Fibroblast of skin of back (primary cell): ENCODE measurements at places on chromosomes 11 and 22.

- DNase-seq = no peak
Measured at GRCh38 chr22:29147331-29147899, 58.3 kb upstream of the EMID1 start.

DNA sequence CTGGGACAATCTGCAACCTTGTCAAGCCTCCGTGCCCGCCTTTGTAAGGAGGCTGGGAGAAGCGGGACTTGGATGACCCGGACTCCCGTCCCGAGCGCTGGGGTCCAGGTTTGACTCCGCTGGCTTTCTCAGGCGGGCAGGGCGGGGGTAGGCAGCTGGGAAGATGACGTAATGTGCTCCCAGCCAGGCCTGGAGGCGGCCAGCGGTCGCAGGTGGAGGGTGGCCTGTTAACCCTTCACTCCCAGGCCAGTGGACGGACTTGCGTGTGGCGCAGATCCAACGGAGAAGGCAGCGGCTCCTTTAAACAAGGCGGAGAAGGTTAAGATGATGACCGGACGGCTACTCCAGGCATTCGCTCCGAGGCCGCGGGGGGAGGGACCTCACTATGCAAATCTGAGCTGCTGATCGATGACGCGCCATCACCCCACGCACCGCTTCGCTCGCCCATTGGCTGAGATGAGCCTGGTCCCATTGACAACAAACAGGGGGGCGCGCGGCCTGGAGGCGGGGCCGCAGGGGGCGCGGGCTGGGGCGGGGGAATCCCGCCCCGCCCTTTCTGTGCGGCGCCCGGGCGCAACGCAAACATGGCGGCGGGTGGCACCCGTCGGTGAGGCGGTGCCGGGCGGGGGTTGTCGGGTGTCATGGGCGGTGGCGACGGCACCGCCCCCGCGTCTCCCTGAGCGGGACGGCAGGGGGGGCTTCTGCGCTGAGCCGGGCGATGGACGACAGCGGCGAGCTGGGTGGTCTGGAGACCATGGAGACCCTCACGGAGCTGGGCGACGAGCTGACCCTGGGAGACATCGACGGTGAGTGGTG, at the start of gene SREBF2:
SREBF2 (plus strand) TSS at position 553 of the 816 bp plus-strand sequence; CDS start at position 719, 166 bp downstream.
- DNase-seq = peak; percentile 100

DNA sequence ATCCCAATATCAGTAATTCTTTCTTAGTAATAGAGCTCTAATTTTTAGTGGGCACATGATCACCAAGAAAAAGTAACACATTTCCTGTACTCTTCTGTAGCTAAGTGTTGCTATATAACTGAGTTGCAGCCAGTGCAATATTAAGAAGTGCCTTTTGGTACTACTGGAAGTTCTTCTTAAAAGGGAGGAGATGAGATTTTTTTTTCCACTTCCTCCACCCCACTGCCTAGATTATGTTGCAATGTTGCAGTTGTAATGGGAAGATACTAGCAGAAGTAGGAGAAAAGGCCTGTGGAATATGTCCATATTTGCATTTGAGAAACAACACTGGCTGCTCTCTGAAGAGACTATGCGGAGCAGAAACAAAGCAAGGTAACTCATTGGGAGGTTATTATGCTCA, 280.6 kb upstream of the ANO5 start:
- DNase-seq = no peak

- no peak for DNase-seq
Measured at GRCh38 chr11:48007677-48008076, 27.3 kb downstream of the PTPRJ start.

GRCh38 chr11:26134481-26135355, 197.2 kb upstream of the ANO3 start:
- DNase-seq = peak; percentile 41

GRCh38 chr22:30005213-30005857, 74.9 kb upstream of the HORMAD2 start:
- DNase-seq = peak; percentile 70

- no peak for DNase-seq
Measured at GRCh38 chr11:69956669-69957190, 121.4 kb upstream of the ANO1 start.

DNA sequence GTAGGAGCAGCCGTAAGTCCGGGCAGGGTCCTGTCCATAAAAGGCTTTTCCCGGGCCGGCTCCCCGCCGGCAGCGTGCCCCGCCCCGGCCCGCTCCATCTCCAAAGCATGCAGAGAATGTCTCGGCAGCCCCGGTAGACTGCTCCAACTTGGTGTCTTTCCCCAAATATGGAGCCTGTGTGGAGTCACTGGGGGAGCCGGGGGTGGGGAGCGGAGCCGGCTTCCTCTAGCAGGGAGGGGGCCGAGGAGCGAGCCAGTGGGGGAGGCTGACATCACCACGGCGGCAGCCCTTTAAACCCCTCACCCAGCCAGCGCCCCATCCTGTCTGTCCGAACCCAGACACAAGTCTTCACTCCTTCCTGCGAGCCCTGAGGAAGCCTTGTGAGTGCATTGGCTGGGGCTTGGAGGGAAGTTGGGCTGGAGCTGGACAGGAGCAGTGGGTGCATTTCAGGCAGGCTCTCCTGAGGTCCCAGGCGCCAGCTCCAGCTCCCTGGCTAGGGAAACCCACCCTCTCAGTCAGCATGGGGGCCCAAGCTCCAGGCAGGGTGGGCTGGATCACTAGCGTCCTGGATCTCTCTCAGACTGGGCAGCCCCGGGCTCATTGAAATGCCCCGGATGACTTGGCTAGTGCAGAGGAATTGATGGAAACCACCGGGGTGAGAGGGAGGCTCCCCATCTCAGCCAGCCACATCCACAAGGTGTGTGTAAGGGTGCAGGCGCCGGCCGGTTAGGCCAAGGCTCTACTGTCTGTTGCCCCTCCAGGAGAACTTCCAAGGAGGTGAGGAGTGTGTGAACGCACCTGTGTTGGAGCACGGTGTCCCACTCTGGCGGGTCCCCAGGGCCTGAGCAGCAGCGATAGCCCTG, at the start of gene TAGLN:
TAGLN (plus strand) TSS at position 318 of the 863 bp plus-strand sequence. CDS start 3,644 bp downstream, outside the sequence.
- DNase-seq = peak; percentile 99

- DNase-seq = no peak
Measured at GRCh38 chr11:12968826-12969225, 40.3 kb upstream of the RASSF10 start.

DNA sequence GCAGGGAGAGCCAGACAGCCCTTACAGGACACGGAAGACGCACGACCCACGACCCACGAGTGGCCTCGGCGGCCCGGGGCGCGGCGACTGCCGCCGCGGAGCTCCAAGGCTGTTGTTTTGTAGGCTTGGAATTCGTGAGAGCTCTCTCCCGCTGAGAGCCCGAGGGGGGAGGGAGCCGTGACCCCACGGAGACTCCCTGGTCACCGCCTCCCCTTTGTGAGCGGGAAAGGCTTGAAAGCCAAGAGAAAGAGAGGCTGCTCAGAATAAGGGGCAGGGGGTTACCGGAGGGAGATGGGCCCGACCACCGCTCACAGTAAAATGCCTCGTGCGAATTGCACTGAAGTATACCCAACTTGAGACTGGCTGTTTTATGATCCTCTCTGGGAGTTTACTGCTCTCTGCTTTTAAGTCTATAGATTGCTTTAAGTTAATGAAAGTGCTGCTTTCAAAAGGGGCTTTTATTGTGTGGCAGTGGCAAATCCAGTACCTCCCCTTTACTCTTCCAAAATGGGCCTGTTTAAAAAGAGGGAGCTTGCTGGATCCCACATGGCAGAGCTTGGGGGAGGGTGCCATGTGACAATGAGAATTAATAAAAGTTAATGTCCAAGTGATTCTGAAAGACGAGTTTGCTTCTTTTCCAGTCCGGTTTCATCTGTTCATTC, 2.9 kb downstream of the PKNOX2 start:
- DNase-seq = peak; percentile 70

GRCh38 chr11:17635551-17635938, 83.8 kb upstream of the MYOD1 start:
- DNase-seq = no peak

DNA sequence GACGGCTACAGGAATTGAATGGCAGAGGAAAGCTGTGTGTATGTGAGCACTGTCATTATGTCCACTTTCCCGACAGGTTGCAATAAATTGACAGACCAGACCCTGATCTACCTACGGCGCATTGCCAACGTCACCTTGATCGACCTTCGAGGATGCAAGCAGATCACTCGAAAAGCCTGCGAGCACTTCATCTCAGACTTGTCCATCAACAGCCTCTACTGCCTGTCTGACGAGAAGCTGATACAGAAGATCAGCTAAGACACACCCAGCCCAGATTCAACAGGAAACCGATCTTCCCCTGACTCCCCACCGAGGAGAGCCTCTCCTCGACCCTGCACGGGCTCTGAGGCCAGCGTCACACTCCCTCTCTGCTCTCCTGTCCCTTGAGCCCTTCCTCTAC, 11.5 kb upstream of the GRK2 start:
- no peak for DNase-seq

DNA sequence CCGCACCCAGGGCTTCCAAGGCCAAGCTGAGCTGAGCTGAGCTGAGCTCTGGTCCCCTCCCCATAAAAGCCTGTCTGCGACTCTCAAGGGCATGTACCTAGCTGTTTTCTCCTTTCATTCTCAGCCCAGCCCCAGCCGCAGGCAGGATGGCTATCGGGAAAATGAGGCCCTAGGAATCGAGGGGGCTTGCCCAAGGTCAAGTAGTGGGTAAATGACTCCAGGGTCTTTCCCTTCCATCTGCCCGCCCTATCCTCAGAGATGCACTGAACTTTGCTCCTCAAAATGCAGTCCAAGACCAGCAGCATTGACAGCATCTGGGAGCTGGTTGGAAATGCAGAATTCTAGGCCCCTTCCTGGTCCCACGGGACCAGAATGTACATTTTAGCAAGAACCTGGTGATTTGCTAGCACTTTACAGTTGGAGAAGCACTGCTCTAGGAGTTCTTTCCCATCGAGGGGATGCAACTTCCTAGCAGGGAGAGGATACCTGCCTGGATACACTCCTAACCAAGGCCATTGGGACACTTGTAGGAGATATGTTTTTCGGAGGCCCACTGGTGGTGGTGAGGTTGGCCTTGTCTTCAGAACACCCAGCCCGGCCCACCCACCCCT, 43.2 kb upstream of the ACCSL start:
- DNase-seq = no peak

- DNase-seq = no peak
Measured at GRCh38 chr11:18100926-18101656, 4.8 kb downstream of the SAAL1 start.

DNA sequence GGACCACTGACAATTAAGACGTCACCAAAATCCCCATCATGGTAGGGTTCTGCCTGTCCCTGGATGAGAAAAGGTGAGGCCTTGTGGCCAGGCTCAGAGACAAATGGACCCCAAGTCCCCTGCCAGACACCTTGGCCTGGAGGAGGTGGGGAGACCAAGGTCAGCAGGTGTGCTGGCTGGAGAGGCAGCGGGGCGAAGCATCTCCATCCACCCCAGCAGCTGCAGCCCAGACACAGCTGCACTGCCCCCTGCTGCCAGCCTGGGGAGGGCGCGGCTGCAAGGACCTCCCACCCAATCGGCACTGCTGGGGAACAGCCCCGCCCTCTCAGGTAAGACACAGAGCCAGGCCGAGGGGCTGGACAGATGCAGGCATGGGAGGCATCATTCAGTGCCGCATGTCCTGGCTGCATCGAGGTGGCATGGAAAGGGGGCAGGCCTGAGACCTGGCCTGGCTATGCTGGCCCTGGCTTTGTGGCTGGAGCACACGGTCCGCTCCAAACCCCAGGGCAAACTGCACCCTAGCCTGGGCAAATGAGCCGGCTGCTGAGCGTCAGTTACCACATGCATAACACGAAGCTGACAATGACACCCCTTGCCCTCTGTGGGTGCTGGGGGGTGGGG, 12.2 kb upstream of the MFNG start:
- DNase-seq = no peak

- no peak for DNase-seq
Measured at GRCh38 chr11:44708523-44709280, 18.1 kb upstream of the TSPAN18 start.

DNA sequence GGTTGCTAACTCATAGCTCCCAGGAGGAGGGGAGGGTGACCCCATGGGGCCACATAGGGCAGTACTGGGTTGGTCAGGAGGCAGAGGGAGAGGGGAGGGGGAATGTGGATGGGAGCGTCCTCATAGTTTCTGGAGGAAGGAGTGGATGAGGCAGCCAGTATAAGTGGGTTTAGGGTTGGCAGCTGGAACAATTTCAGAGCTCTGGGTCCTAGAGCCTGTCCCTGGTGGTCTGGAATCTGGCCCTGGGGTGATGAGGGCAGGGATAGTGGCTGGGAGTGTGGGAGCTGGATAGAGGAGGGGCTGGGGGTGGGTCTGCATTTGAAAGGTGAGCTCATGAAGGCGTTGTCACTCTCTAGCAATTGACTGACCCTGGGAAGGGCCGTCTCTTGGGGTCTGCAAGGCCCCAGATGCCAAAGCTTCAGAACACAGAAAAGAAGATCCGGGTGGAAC, 5.3 kb upstream of the MRGPRG start:
- DNase-seq = no peak

DNA sequence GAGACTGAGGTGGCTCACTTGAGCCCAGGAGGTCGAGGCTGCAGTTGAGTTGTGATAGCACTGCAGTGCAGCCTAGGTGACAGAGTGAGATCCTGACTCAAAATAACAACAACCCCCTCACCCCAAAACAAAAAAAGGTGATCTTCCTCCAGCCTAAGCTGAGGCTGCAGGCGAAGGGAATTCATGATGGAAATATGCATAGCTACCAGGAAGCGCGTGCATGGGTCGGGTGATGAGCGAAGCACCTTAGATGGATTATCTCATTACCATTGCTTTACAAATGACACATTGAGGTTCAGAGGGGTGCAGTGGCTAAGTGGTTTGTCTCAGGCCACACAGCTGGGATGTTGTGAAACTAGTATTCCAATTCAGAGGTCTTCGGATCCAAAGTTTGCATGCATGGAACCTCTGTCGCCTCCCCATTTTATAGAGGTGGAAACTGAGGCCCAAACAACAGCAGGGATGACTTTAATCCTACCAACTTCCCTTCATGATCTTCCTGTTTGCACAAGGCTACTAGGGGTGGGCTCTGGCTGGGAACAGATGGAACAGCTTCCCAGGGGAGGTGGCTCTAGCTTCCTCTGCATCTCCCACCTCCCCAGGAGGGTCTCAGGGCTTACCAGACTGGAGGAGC, 4.6 kb downstream of the SLC29A2 start:
- no peak for DNase-seq

- DNase-seq = no peak
Measured at GRCh38 chr11:44255406-44256071, 54.4 kb downstream of the ALX4 start.

- no peak for DNase-seq
Measured at GRCh38 chr11:67073908-67074307, 17.3 kb downstream of the RHOD start.

- peak; percentile 60 for DNase-seq
Measured at GRCh38 chr11:1876361-1877063, 15.2 kb downstream of the PRR33 start.

DNA sequence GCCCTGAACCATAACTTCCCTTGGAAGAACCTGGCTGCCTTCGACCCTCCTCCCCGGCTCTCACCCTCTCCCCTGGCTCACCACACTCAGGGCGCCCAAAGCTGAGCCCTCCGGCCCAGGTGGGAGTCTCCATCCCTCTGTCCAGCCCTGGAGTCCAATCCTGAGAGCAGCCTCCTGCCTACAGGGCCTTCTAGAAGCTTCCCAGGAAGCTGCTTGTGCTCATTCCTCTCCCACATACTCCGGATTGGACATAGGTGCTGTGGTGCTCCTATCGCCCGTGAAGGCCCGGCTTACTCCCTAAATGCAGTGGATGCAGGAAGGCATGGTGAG, 1332.0 kb downstream of the BRD1 start:
- no peak for DNase-seq

- DNase-seq = no peak
Measured at GRCh38 chr11:796565-797295, 1.4 kb downstream of the SLC25A22 start.

- no peak for DNase-seq
Measured at GRCh38 chr11:119797123-119797611, 68.2 kb upstream of the NECTIN1 start.
